Activated CD4-positive, alpha-beta T cell treated with anti-CD3 and anti-CD28 coated beads for 48 hours (primary cell): ENCODE measurements at places on chromosomes 16 and 17.

- peak; percentile 12 for DNase-seq
Measured at GRCh38 chr16:47258874-47259461, 115.2 kb upstream of the NETO2 start.

GRCh38 chr17:33962857-33963655, 292.0 kb upstream of the CCL2 start:
- no peak for DNase-seq

DNA sequence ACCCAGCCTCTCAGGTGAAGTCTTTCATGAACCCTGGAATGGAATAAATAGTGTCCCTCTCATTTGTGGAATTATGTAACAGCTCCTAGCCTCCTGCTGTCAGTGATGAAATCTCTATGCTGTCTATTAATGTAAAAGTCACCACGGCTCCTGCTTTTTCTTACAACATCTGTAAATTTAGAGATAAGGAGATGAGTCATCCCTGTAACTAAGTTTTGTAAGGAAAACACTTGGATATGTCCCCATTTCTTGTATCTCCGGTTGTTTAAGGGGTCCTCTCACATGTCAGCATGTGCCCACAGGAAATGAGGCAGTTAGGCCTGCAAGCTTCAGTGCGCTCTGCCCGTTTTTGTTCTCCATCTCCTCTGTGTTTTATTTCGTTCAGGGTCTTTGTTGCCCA, 2.8 kb upstream of the NAT9 start:
- DNase-seq: no peak

- DNase-seq: no peak
Measured at GRCh38 chr17:59409336-59410048, 78.0 kb downstream of the YPEL2 start.

DNA sequence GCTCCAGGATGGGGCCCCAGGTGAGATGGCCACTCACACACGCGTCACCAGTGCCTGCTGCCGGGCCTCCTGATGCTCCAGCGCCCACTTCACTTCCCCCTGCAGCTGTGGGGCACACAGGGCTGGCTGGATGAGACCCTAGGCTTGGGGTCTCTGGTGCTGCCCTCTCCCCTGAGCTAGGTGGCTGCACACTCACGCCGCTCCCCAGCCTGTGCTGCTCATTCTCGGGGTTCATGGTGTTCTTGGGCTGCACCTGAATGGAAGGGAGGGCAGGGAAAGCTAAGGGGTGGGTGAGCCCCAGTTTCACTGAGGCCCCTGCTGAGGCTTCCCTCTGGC, 1.2 kb downstream of the CCDC78 start:
- no peak for DNase-seq

- DNase-seq: no peak
Measured at GRCh38 chr16:57367116-57367752, 5.1 kb upstream of the CX3CL1 start.

GRCh38 chr17:57349541-57350247, 93.4 kb downstream of the MSI2 start:
- no peak for DNase-seq
